ENCODE measurements at places on chromosomes 7 and 10. TPM values are rescaled to one million over a fixed set of nuclear protein-coding genes. Genes with fewer than 3 reads are reported as not detected.

RBP4 gene
- total RNA-seq, result 23.3 TPM

ERVW-1 gene
- total RNA-seq, result not detected

TLX1 gene
- not detected for total RNA-seq

DNA sequence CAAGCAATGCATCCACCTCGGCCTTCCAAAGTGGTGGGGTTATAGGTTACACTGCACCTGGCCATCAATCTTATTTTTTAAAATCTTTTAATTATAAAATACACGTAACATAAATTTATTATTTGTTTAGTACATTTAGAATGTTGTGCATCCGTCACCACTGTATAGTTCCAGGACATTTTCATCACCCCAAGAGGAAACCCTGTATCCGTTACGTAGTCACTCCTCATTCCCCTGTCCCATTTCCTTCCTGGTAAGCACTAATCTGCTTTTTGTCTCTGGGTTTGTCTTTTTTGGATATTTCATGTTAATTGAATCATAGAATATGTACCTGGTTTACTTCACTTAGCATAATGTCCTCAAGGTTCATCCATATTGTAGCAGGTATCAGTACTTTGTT lies 51.2 kb downstream of the MAPK8 start:
- DNase-seq, result no peak
- no peaks in the 10 kb centered on the region for H3K4me1 ChIP-seq
- H3K27me3 ChIP-seq, result no peaks in the 10 kb centered on the region
- no peak overlapping the region for H3K4me3 ChIP-seq

DNA sequence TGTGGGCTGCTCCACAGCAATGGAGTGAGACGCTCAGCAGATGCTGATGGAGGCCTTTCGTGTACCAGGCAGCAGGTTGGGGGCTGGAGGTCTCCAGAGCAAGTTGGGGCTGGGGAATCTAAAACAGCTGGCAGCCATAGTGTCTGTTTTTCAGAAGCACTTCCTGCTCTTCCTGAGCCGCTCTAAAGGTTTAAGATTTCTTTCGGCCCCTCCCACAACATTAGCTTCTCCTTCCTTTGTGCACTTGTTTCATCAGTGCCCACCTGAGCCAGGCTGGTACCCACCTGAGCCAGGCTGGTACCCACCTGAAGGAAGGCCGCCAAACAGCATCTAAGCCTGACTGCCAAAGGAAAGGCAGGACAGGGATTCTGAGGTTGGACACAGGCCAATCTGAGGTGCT lies 18.4 kb upstream of the WAPL start:
- H3K4me1 ChIP-seq, result no peaks in the 10 kb centered on the region
- H3K27ac ChIP-seq, result no peak overlapping the region
- DNase-seq, result no peak
- no peak overlapping the region for H3K4me3 ChIP-seq
- H3K27me3 ChIP-seq, result no peaks in the 10 kb centered on the region

- H3K4me1 ChIP-seq, result peaks cover 6% of the 10 kb centered on the region
- H3K4me3 ChIP-seq, result no peak overlapping the region
- DNase-seq, result no peak
These were observed 3.8 kb upstream of the CELF2 start for GRCh38 chr10:11013836-11014235.

- H3K4me3 ChIP-seq, result no peak overlapping the region
- DNase-seq, result no peak
- no peak overlapping the region for H3K27ac ChIP-seq
- no peaks in the 10 kb centered on the region for H3K4me1 ChIP-seq
- H3K36me3 ChIP-seq, result no peaks in the 10 kb centered on the region
These were observed 17.8 kb downstream of the NPSR1 start for GRCh38 chr7:34675749-34676374.

DNA sequence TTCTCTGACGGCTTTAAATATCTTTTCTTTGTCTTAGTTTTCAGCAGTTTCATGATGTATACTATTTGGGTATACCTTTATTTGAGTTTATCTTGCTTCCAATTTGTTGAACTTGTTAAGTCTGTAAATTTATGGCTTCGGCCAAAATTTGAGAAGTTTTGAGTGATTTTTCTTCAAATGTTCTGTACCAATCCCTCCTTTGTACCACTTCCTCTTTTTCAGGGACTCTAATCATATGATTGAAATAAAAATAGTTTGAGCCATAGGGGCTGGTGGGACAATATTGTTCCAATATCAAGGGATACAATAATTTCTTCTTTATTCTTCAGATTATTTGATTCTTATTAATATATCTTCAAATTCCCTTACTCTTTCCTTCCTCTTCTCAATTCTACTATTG lies 43.1 kb upstream of the CTTNBP2 start:
- no peaks in the 10 kb centered on the region for H3K4me1 ChIP-seq

DNA sequence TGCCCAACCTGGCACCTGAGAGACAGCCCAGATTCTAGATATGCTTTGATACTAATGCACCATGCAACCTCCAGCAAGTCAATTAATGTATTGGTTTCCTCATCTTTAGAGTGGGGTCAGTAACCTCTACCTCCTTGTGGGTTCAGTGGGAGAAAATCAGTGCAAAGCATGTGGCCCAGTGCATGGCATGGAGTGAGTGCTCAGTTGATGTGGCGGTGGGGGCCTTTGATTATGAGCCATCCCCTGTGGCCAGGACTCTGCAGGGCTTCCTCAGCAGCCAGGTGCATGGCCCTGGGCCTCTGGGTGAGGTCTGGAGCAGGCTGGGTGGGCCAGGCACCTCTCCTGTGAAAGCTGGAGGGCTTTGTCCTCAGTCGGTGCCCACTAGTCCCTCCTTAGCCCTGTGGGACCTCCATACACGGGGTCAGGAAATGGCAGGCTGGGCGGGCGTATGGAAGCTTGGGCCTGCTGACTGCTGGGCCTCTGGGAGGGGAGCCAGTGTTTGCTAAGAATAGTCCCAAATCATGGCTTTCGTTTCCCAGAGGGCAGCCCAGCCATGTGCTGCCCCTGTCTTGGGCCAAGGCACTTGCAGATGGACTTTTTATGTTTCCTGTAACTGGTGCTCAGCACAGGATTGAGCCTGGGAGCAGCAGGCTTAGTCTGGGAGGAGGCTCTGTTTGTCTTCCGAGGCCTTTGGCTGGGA lies 3.4 kb downstream of the PALD1 start:
- peak; percentile 39 for DNase-seq
- H3K4me3 ChIP-seq, result no peak overlapping the region
- H3K4me1 ChIP-seq, result peaks cover 33% of the 10 kb centered on the region
- peaks cover 3% of the 10 kb centered on the region for H3K36me3 ChIP-seq
- H3K27me3 ChIP-seq, result no peaks in the 10 kb centered on the region

- no peaks in the 10 kb centered on the region for H3K4me1 ChIP-seq
- no peak overlapping the region for H3K4me3 ChIP-seq
- H3K27ac ChIP-seq, result no peak overlapping the region
- no peak for DNase-seq
- H3K36me3 ChIP-seq, result no peaks in the 10 kb centered on the region
- no peaks in the 10 kb centered on the region for H3K27me3 ChIP-seq
These were observed 16.4 kb downstream of the ARL4A start for GRCh38 chr7:12703881-12704280.

DNA sequence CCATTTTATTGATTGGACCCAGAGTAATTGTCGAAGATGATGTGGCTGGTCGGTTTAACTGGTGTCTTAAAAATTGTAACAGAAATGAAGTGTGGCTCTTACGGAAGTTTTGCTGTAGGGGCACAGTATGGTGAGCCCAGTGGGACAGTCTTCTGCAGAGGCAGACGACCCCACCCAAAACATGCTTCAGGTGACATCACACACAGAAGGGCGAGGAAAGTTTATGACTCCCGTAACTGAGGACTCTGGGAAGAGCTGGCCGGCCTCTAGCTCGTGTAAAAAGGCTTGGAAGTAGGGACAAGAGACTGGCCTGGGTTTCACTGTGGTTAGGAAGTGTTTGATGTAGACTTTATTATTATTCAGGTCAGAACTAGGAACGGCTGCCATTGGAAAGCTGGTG lies 73.3 kb downstream of the HTR5A start:
- no peaks in the 10 kb centered on the region for H3K4me1 ChIP-seq
- H3K4me3 ChIP-seq, result no peak overlapping the region
- no peaks in the 10 kb centered on the region for H3K36me3 ChIP-seq
- DNase-seq, result no peak
- H3K27me3 ChIP-seq, result no peaks in the 10 kb centered on the region

- DNase-seq, result no peak
- H3K27me3 ChIP-seq, result no peaks in the 10 kb centered on the region
- H3K36me3 ChIP-seq, result no peaks in the 10 kb centered on the region
- no peak overlapping the region for H3K27ac ChIP-seq
These were observed 40.9 kb upstream of the RSBN1L start for GRCh38 chr7:77655356-77655755.

GRCh38 chr10:101000127-101000914 lies 713 bp downstream of the LZTS2 start:
- H3K27me3 ChIP-seq, result no peaks in the 10 kb centered on the region
- peaks cover 11% of the 10 kb centered on the region for H3K36me3 ChIP-seq
- H3K27ac ChIP-seq, result peak overlapping the region; percentile 98
- H3K4me1 ChIP-seq, result peaks cover 20% of the 10 kb centered on the region

- H3K4me1 ChIP-seq, result no peaks in the 10 kb centered on the region
- DNase-seq, result no peak
- H3K27me3 ChIP-seq, result no peaks in the 10 kb centered on the region
- H3K27ac ChIP-seq, result no peak overlapping the region
These were observed 217.7 kb downstream of the TMEM178B start for GRCh38 chr7:141291541-141291940.

DNA sequence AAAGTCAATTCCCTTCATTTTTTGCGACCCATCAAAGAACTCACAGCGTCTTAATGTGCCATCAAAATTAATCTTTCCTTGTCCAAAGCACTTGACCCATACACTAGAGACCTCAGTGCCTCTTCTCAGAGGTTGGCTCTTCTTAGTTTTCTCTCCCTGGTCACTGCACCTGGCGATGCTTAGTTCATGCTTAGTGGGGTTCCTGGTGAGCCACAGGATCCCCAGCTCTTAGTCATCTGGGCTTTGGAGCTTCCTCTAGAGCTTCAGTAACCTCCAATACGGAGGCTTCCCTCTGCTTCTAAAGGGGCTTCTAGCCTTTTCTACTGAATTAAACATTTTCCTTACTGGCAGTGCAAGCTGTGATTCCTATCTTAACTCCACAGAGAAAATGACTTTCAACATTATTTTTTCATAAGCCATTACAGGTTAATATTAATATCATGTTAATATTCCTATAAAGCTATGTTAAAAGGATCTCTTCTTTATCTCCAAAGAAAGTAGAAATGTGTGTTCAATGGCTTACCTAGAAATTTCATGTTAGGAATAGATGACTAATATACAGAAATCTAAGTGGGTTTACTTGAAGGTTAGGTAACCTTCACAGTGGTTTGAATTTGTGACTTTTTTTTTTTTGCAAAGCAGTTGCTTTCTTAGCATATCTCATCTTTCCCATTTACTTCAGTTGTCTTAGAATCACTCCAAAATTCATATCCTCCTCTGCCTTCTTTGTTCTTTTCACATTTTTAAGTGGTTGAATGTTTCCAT lies 295.2 kb downstream of the CAMK1D start:
- DNase-seq, result no peak
- no peak overlapping the region for H3K27ac ChIP-seq
- H3K36me3 ChIP-seq, result no peaks in the 10 kb centered on the region
- H3K4me1 ChIP-seq, result no peaks in the 10 kb centered on the region
- H3K27me3 ChIP-seq, result no peaks in the 10 kb centered on the region

GRCh38 chr10:122648599-122649428 lies 50.8 kb downstream of the C10orf120 start:
- H3K27me3 ChIP-seq, result no peaks in the 10 kb centered on the region
- no peak overlapping the region for H3K27ac ChIP-seq
- no peaks in the 10 kb centered on the region for H3K36me3 ChIP-seq
- no peak overlapping the region for H3K4me3 ChIP-seq
- DNase-seq, result no peak

GRCh38 chr7:64618785-64619456 lies 47.0 kb upstream of the ZNF107 start:
- no peaks in the 10 kb centered on the region for H3K27me3 ChIP-seq
- no peaks in the 10 kb centered on the region for H3K4me1 ChIP-seq
- H3K4me3 ChIP-seq, result no peak overlapping the region
- no peak overlapping the region for H3K27ac ChIP-seq

DNA sequence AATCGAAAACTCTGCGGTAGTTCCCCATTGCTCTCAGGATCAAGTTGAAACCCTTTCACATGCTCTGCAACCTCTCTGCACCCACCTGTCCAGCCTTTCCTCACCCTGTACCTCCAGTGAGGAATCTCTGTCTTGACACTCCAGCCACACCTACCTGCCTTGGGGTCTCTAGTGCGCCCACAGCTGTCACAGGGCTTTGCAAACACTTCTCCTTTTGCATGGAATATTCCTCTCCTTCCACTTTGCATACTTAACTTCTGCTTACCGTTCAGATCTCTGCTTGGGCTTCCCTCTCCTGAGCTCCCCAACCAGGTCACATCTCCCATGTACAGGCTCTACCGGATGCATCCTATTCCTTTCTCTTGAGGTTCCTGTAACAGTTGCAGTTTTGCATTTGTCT lies 6.6 kb upstream of the ZYX start:
- no peaks in the 10 kb centered on the region for H3K36me3 ChIP-seq
- no peak for DNase-seq
- H3K27me3 ChIP-seq, result no peaks in the 10 kb centered on the region
- H3K27ac ChIP-seq, result no peak overlapping the region
- peaks cover 37% of the 10 kb centered on the region for H3K4me1 ChIP-seq

GRCh38 chr7:155341463-155341983 lies 43.8 kb downstream of the INSIG1 start:
- no peaks in the 10 kb centered on the region for H3K36me3 ChIP-seq
- DNase-seq, result no peak
- H3K27me3 ChIP-seq, result no peaks in the 10 kb centered on the region
- H3K4me1 ChIP-seq, result peaks cover 5% of the 10 kb centered on the region
- no peak overlapping the region for H3K4me3 ChIP-seq
- no peak overlapping the region for H3K27ac ChIP-seq

DNA sequence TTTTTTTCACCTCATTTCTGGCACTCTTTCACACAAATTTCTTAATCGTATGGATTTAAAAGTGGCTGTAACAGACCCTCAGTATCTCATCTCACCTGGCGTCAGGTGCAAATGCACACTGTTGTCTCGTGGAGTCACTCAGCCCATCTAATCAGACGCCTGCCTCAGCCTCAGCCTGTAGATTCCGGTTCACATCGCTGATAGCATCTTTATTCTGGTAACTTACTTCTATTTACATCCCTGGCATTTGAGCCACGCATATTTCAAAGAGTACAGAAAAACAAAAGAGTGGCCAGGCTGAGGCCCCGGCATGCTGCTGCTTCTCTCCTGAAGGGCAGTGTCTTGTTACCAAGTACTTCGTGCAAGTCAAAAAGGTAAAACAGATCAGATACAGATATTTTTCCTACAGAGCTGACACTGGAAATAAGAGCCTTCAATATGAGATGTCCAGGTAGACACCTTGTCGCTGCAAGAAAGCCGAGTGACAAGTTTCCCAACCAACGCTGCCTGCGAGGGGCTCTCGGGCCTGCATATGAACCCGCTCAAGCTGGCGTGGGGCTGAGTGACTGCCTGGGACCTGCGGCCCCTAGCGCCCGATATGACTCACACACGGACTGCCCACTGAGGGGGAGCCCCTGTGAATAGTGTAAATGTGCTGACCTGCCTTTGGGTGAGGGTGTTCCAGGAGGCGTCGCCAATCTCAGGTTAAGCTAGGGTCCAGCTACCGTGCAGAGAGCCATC lies 4.3 kb downstream of the VIPR2 start:
- H3K4me1 ChIP-seq, result no peaks in the 10 kb centered on the region
- peaks cover 5% of the 10 kb centered on the region for H3K36me3 ChIP-seq
- H3K27ac ChIP-seq, result no peak overlapping the region
- no peaks in the 10 kb centered on the region for H3K27me3 ChIP-seq
- H3K4me3 ChIP-seq, result no peak overlapping the region

- H3K27me3 ChIP-seq, result no peaks in the 10 kb centered on the region
- H3K36me3 ChIP-seq, result no peaks in the 10 kb centered on the region
- no peak for DNase-seq
These were observed 186.5 kb downstream of the ADK start for GRCh38 chr10:74337330-74338016.

- no peak overlapping the region for H3K27ac ChIP-seq
- H3K4me1 ChIP-seq, result peaks cover 7% of the 10 kb centered on the region
- H3K4me3 ChIP-seq, result no peak overlapping the region
- H3K36me3 ChIP-seq, result peaks cover 21% of the 10 kb centered on the region
- no peak for DNase-seq
These were observed 104.9 kb downstream of the SPDYE5 start for GRCh38 chr7:75596727-75597614.

All from thoracic aorta (tissue), 2 donors.